ENCODE measurements at places on chromosomes 7 and 10.

- DNase-seq = no peak
Observed at GRCh38 chr7:129703751-129704150, 92.2 kb downstream of the NRF1 start.

DNA sequence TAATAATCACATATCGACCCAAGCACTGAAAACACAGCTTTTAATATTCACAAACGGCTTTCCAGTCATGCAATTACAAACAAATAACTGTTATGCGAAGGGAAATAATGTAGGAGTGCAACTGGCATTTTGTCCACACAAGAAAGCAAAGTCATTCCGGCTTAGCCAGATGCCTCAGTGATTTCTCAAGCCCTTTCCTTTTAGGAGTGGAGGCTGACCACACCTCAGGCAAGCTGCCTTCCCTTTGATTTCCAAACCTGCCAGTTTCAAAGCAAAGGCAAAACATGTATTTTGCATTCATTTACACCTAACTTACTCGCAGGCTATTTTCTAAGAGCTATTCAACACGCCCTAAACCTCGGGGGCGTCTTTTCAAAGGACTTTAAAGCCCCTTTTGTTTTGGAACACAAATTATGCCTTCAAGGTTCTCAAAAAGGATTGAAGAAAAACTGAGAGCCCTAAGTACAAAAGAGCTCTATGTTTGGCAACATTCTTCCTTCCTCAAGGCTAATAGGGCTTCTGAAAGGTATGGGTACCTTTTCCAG is 109.6 kb downstream of the CPXM2 start:
- DNase-seq = peak; percentile 21

- no peak for DNase-seq
Observed at GRCh38 chr7:88140947-88141346, 78.9 kb downstream of the SRI start.

- peak; percentile 60 for DNase-seq
Observed at GRCh38 chr7:132709971-132710567, 133.8 kb upstream of the PLXNA4 start.

DNA sequence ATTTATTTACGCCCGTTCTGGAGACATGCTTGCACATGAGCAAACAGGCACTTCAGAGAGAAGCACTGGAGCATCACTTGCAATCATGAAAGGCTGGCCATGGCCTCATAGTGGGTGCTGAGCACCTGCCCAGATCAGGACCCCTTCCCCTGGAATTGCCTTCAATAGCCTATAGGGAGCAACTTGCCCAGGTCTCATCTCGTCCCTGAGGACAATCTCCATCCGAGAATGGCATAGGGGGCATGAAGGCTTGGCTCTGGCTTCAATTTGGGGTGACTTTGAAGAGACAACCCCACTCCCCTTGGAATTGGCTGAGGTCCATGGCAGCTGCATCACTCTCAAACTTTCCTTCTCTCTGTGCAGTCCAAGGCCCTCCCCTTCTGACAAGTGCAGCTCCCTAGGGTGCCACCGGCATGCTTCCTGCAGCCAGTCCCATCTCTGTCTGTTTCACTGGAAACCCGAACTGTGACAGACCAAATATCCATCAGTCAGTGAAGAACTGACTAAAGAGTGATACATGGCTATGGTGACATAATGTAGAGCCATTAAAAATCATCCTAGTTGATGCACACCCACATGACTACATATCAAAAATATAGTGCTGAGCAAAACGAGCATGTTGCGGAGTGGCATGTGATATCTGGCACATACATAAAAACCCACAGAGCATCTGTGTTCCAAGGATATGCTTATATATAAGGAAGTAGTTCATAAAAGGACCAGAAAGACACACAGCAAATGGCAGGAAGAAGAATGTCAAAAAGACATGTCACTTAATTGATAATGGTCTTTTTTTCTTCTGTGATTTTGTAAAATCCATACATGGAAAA is 12.4 kb downstream of the GDF2 start:
- DNase-seq = no peak

- no peak for DNase-seq
Observed at GRCh38 chr7:78127009-78127408, 328.4 kb downstream of the PHTF2 start.

DNA sequence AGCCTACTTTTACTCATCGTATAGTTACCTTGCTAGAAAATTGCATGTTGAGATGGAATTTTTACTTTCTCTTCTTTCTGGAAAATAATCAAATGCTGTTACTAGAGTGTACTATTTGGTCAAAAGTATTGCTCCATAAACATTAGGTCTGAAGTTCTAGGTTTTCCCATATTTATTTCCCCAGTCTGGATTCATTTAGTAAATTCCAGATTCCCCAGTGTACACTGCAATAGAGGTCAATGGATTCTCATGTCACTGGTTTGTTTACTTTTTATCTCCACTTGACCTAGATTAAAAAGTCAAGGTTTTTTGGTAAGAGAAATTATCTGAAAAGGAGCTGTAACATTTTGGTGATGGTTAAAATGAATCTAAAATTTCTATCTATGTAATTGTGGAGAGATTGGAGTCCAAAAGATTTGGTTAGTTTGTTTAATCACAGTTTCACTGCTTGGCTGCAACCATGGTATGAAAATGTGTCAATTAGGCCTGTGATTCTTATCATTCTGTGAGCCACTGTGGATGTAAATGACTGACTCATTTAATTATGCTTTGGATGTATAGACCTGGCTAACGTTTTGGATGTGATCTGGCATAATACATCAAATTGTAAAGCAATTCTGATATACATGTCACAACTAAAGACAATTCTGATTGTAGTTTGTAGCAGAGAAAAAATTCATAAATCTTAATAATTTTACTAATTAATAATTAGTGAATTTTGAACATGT is 32.7 kb upstream of the STEAP4 start:
- DNase-seq = no peak

- DNase-seq = no peak
Observed at GRCh38 chr10:73759512-73760115, 15.4 kb downstream of the SEC24C start.

DNA sequence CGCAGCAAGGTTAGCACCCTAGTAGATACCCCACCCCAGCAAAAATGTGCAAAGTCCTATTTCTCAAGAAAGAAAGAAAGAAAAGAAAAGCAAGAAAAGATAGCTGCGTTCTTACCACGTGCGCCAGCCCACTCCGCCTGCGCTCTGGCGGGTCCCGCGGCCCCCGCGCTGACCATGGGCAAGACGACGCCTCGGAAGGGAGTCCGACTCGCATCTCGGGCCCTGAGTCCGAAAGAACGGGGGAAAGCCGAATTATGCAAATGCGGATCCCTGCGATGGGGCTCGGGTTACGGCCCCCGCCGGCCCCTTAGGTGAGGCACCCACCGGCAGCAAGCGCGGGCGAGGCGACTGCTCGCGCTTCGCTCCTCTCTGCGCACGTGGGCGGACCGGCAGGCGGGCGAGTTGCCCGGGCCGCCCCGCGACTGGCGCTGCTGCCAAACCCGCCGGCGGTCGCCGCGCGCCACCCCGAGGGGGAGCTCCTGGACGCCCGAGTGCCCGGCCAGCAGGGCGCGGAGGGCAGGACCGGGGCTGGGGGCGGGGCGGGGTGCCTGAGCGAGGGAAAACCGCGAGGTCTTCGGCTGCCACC is 2.4 kb upstream of the EGR2 start:
- DNase-seq = no peak

- DNase-seq = no peak
Observed at GRCh38 chr7:856444-857095, 19.8 kb upstream of the GET4 start.

- peak; percentile 77 for DNase-seq
Observed at GRCh38 chr10:76352300-76352699, 920.9 kb downstream of the LRMDA start.

GRCh38 chr10:3295582-3296151 is 123.1 kb upstream of the PITRM1 start:
- no peak for DNase-seq
